ENCODE measurements at places on chromosomes 16 and 17. TPM values are rescaled to one million over a fixed set of nuclear protein-coding genes. Genes with fewer than 3 reads are reported as not detected.
A peak's percentile ranks its signal among the peaks of the same experiment; 100 is the strongest.

The C17orf50 gene
- total RNA-seq: not detected

The KCNJ18 gene
- not detected for total RNA-seq

The RBFOX1 gene
- total RNA-seq: 0.66 TPM

The BCL6B gene
- 33.3 TPM for total RNA-seq

The SPN gene
- total RNA-seq: 8.8 TPM

The PGAP6 gene
- 65.0 TPM for total RNA-seq

The UBALD2 gene
- 54.3 TPM for total RNA-seq

The PPM1E gene
- 0.82 TPM for total RNA-seq

The C16orf92 gene
- not detected for total RNA-seq

DNA sequence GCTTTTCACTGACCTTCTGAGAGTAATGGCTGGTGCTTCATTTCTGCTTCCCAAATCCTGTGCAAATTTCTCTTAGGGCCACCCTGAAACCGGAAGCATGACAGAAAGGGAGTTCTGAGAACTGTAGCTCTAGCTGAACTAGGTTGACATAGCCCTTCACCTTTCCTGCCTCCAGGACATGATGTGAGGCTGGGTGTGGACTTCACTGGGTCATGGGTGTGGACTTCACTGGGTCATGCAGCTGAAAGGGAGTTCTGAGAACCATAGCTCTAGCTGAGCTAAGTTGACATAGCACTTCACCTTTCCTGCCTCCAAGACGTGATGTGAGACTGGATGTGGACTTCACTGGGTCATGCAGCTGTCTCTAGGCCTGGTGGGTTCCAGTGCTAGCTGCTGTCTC, 54.3 kb upstream of the NLRP1 start:
- H3K36me3 ChIP-seq: no peaks in the 10 kb centered on the region
- no peak overlapping the region for H3K4me3 ChIP-seq
- no peak overlapping the region for H3K27ac ChIP-seq
- no peaks in the 10 kb centered on the region for H3K27me3 ChIP-seq
- DNase-seq: no peak
- no peaks in the 10 kb centered on the region for H3K4me1 ChIP-seq

DNA sequence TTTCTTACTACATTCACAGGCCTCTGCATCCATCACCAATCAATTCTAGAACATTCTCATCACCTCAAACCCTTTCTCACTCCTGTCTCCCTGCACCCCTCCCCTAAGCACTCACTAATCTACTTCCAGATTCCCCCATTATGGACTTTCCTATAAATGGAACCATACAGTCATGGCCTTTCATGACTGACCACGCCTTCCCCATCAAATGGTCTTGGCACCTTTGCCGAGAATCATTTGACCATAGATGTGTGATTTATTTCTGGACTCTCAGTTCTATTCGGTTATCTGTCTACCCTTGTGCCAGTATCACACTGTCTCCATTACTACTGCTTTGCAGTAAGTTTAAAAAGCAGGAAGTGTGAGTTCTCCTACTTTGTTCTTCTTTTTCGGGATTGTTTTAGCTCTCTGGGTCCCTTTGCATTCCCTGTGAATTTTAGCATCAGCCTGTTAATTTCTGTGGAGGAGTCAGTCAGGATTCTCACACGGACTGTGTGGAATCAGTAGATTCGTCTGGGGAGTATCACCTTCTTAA, 27.5 kb downstream of the GTF3C1 start:
- no peak overlapping the region for H3K27ac ChIP-seq
- H3K4me3 ChIP-seq: no peak overlapping the region
- H3K27me3 ChIP-seq: no peaks in the 10 kb centered on the region
- DNase-seq: no peak

DNA sequence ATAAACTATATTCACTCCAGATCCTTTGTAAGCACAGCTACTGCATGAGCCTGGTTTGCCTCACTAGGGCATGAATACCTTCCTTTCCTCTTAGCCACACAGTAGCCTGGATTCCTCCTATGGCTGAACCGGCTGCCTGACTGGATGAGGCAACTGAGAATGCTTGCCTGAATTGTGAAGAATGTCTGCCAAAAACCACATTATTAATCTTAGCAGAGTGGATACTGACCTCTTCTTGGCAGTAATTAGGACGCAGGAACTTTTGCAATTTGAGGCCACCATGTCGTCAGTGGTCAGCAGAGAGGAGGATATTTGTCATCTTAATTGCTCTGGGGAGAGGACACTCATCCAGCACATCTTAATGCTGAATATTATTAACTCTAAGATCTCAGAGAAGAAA, 651.8 kb upstream of the GOT2 start:
- H3K36me3 ChIP-seq: no peaks in the 10 kb centered on the region
- no peaks in the 10 kb centered on the region for H3K27me3 ChIP-seq
- no peak overlapping the region for H3K27ac ChIP-seq
- no peaks in the 10 kb centered on the region for H3K4me1 ChIP-seq
- H3K4me3 ChIP-seq: no peak overlapping the region

DNA sequence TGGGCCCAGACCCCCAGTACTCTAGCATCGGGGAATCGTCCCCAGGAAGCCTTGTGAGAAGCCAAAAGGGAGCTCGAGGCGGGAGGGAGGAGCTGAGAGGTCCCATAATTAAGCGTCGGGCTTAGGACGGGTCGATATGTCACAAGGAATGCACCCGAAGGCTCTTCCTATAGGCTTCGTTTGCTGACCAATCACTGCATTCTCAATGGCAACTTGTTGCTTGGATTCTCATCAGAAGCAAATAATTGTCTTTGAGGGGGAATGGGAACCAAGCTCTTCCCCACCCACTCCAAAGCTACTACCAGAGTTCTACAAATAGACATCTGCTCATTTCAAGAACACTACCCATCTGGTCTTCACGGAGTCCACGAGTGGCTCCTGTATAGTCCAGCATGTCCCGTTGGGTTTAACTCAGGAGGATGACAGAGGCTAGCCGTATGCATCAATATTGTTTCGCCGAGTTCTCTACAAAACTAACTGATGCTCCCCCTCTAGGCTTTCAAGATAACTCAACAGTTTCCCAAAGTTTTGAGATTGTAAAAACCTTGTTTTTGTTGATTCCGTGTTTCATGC, 628 bp upstream of the BLMH start:
- peaks cover 11% of the 10 kb centered on the region for H3K4me1 ChIP-seq
- no peak for DNase-seq
- H3K27ac ChIP-seq: peak overlapping the region; percentile 14
- peaks cover 3% of the 10 kb centered on the region for H3K36me3 ChIP-seq
- H3K27me3 ChIP-seq: no peaks in the 10 kb centered on the region

- peaks cover 8% of the 10 kb centered on the region for H3K4me1 ChIP-seq
- no peak overlapping the region for H3K27ac ChIP-seq
- peak; percentile 90 for DNase-seq
- H3K36me3 ChIP-seq: no peaks in the 10 kb centered on the region
- H3K4me3 ChIP-seq: no peak overlapping the region
Observed at GRCh38 chr17:73068322-73069153, 23.9 kb downstream of the SLC39A11 start.

DNA sequence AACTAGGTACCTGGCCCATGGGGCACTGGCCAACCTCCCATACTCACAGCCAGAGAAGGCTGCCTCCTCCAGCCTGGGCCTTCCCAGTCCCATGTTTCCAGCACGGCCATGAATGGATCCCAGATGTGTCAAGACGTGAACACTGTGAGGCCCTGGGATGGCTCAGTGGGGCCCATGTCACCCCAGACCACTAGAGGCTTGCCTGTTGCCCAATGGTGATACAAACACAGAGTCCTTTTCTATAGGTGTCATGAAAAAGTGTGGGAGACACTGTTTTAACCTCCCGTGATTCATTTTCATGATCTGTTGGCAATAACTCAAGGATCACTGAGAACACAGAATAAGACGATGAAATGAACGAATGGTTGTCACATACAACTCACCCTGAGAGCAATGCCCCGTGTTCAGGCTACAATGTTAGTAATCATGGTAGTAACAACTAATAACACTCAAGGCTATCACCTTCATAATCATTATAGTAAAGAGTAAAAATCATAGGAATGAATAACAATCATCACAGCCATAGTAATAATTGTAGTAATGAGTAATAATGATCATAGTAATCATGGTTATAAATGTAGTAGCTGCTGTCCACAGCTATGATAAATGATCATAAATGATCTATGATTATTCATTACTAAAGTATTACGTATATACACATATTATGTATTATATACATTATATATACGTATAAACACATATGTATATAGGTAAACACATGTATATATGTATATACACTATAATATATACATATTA, 64.0 kb downstream of the DYNLRB2 start:
- DNase-seq: no peak
- H3K4me1 ChIP-seq: no peaks in the 10 kb centered on the region
- H3K36me3 ChIP-seq: no peaks in the 10 kb centered on the region
- H3K27me3 ChIP-seq: no peaks in the 10 kb centered on the region
- H3K4me3 ChIP-seq: no peak overlapping the region

GRCh38 chr16:81796035-81796434, 16.9 kb downstream of the PLCG2 start:
- no peak for DNase-seq
- H3K4me1 ChIP-seq: peaks cover 8% of the 10 kb centered on the region
- no peak overlapping the region for H3K27ac ChIP-seq
- H3K4me3 ChIP-seq: no peak overlapping the region
- no peaks in the 10 kb centered on the region for H3K27me3 ChIP-seq

GRCh38 chr16:47465919-47466630, 4.9 kb downstream of the PHKB start:
- no peak overlapping the region for H3K27ac ChIP-seq
- H3K27me3 ChIP-seq: no peaks in the 10 kb centered on the region
- no peaks in the 10 kb centered on the region for H3K36me3 ChIP-seq
- no peak overlapping the region for H3K4me3 ChIP-seq

DNA sequence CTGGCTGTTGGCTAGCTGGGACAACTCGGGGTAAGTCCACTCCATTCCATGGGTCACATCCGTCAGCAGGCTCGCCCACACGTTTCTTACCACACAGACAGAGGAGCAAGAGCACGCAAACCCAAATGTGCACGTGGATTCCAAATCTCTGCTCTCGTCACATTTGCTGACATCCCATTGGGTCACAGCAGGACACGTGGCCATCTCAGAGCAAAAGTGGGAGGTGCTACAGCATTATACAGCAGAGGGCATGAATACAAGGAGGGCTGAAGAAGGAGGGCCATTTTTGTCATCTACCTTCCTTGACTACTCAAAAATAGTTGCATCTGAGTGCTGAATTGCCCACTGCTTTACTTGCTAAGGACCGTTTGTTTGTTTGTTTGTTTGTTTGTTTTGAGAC, 84.7 kb downstream of the RBBP6 start:
- H3K36me3 ChIP-seq: no peaks in the 10 kb centered on the region
- H3K27ac ChIP-seq: no peak overlapping the region
- H3K27me3 ChIP-seq: no peaks in the 10 kb centered on the region
- DNase-seq: no peak
- no peaks in the 10 kb centered on the region for H3K4me1 ChIP-seq

- peak; percentile 68 for DNase-seq
- H3K27me3 ChIP-seq: peaks cover 5% of the 10 kb centered on the region
- no peaks in the 10 kb centered on the region for H3K36me3 ChIP-seq
Observed at GRCh38 chr17:2058586-2059546, 4.0 kb downstream of the HIC1 start.

GRCh38 chr16:22373662-22374310, 633 bp downstream of the CDR2 start:
- peak overlapping the region; percentile 81 for H3K27ac ChIP-seq
- DNase-seq: peak; percentile 69

DNA sequence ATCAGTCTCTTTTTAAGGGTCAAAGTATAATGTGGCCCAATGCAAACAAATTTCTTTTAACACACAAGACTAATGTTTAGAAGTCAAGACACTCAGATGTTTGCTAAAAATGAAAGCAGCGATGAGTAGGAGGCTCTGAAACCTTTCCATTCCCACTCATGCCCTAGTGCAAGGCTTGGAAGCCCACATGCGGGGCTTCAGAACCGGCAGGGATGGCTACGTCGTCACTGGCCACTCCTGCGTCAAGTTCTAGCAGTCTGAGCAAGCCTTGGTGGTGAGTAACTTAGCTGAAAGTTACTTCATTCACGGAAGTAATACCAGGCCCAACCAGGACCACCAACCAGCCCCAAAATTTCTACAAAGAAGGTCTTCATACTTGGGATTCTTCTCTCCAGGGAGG, 14.8 kb upstream of the TMED6 start:
- DNase-seq: no peak
- H3K36me3 ChIP-seq: peaks cover 38% of the 10 kb centered on the region
- H3K27ac ChIP-seq: no peak overlapping the region
- no peak overlapping the region for H3K4me3 ChIP-seq
- H3K27me3 ChIP-seq: no peaks in the 10 kb centered on the region

DNA sequence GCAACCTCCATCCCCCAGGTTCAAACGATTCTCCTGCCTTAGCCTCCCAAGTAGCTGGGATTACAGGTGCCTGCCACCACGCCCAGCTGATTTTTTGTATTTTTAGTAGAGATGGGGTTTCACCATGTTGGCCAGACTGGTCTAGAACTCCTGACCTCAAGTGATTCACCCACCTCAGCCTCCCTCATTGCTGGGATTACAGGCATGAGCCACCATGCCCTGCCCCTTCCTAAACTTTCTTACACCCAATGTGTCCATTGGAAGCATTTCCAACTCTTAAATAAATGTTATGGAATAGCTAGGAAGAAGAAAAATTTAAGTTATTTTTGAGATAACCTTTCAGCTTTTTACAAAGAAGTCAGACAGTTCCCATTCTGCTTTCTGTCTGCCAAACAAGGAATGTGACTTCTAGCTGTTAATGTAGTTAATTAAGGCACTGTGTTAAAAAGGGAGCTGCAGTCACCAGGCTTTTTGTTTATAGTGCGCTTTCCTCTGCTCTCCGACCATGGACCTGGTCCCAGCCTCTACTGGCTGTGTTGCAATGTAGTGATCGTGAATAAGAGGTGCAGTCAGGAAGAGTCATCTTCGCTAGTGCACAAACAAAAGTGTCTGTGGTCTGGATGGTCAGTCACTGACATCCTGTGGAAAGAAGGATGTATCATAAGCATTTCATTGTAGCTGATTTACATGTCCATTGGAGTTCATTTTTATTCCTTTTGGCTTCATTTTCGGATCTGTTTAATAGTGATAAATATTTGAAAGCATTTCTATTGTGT, 39.7 kb downstream of the USP10 start:
- H3K4me3 ChIP-seq: no peak overlapping the region
- peaks cover 32% of the 10 kb centered on the region for H3K4me1 ChIP-seq
- no peaks in the 10 kb centered on the region for H3K36me3 ChIP-seq
- H3K27me3 ChIP-seq: no peaks in the 10 kb centered on the region
- no peak overlapping the region for H3K27ac ChIP-seq
